Skeletal muscle cell (primary cell): ENCODE measurements at places on chromosomes 7 and 10.
A peak's percentile ranks its signal among the peaks of the same experiment; 100 is the strongest.

DNA sequence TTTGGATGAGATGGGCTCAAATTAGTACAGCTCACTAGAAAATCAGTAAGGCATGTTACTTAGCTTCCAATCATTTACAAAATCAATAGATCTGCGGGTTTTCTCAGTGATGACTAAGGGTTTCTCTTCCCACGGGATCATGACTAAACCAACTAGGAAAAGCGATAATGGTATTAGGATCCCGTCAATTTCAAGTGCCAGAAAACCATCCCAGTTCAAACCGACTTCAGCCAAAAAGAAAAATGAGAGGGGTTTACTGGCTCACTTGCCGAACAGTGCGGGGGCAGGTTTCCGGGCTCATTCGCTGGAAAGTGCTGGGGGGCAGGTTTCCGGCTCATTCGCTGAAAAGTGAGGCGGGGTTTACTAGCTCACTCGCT lies 62.1 kb upstream of the LYZL2 start:
- peak; percentile 73 for DNase-seq

- no peak for DNase-seq
Observed at GRCh38 chr7:78267141-78267540, 468.6 kb downstream of the PHTF2 start.

GRCh38 chr10:70903262-70903921 lies 15.0 kb upstream of the PCBD1 start:
- DNase-seq: no peak

- no peak for DNase-seq
Observed at GRCh38 chr10:111004016-111004415, 72.8 kb upstream of the ADRA2A start.

GRCh38 chr7:93238748-93239147 lies 6.6 kb downstream of the VPS50 start:
- DNase-seq: no peak

DNA sequence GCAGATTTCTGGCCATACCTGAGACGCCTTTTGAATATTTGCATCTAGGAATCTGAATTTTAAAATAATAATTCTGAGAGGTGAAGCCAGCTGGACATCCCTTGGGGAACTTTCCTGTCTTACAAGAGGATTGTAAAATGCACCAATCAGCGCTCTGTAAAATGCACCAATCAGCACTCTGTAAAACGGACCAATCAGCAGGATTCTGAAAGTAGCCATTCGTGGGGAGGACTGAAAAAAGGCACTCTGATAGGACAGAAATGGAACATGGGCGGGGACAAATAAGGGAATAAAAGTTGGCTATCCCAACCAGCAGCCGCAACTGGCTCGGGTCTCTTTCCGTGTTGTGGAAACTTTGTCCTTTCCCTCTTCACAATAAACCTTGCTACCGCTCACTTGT lies 9.9 kb downstream of the PPIF start:
- DNase-seq: no peak

GRCh38 chr7:71777278-71777677 lies 634.9 kb downstream of the CALN1 start:
- no peak for DNase-seq

DNA sequence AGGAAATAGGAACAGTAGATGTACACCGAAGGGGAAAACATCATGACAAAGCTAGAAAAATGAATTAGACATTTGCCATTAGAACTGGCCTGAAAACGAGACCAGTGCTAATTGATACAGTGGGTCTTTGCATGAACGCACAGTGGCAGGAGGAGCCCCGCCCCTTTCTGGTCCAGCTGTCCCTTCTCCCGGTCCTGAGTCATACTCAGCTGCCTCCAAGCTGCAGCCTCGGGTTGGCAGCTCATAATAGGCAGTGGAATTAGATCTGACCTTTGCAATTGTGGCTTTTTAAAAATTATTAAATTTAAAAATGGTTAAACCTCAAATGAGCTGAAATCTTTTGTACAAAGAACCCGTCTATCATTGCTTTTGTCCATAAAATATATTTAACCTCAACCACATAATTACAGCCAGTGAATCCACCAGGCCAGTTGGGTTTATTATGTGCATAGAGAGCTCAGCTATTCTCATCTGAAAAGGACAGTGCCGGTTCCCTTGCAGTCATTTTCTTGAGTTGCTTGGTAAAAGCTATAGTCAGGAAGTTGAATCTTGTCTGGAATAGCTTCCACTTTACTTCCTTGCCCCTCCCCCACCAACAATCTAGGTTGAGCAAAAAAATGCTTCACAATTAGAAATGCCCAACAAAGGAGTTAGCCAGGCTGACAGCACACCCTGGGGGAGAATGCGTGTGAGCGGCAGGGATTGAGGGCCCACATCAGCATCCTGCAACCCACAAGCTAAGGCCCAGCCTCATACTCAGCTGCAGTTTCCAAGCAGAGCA lies 147.1 kb downstream of the BUB3 start:
- DNase-seq: peak; percentile 20
